ENCODE measurements at places on chromosomes 3 and 15.

- DNase-seq, result no peak
These were observed 40.5 kb upstream of the SMAD6 start for GRCh38 chr15:66661432-66662096.

DNA sequence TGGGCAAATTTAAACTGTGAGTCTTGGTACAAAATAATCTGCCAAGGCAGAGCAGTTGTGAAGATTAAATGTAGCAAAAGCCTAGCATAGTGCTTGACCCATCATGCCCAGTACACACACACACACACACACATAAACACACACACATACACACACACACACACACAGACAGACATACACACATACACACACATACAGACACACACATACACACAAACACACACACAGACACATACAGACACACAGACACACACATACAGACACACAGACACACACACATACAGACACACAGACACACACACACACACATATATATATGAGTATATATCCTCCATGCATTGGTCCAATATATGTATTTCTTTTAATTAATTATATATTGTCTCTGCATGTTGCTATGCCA, 328.8 kb upstream of the DNAJC19 start:
- no peak for DNase-seq

DNA sequence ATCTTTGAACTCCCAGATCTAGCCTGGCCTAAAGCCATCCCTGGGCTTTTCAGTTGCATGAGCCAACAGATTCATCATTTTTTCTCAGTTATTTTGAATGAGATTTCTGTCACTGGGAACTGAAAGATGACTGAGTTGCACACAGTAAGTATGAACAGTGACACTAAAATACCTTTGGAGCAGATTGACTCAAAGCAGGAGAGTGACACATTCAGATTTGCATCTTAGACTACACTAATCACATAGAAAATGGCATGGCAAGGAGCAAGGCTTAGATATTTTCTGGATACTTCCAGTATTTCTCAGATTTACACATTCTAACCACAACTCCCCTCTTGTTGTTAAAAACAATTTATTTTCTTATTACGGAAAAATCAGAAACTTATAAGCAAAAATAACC, 32.8 kb downstream of the SEC62 start:
- DNase-seq, result no peak

GRCh38 chr3:48898383-48899234, at the start of gene SLC25A20:
Gene SLC25A20 (minus strand): TSS chr3:48898882. CDS start chr3:48898794, 88 bp downstream.
- peak; percentile 51 for DNase-seq

DNA sequence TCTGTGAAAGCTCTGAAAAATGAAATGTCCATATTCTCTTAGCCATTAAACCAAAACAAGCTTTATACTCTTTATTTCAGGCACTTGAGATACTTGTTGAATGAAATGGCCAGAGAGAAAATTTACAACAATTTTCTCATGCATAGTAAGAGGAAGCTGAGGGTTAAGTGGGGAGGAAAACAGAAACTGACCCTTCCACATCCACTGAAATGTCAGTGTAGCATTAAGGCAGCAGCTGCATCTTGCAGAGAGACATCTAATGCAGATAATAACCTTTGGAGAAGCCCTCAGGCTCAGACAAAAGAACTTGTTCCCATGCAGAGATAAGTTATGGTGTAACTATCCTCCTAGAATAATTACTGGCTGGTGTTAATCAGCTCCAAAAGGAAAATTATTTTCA, 34.0 kb downstream of the ZDHHC23 start:
- DNase-seq, result no peak

GRCh38 chr3:191263850-191264249, 64.8 kb downstream of the OSTN start:
- DNase-seq, result no peak

- no peak for DNase-seq
These were observed 337.3 kb upstream of the CBLB start for GRCh38 chr3:106206146-106206545.

DNA sequence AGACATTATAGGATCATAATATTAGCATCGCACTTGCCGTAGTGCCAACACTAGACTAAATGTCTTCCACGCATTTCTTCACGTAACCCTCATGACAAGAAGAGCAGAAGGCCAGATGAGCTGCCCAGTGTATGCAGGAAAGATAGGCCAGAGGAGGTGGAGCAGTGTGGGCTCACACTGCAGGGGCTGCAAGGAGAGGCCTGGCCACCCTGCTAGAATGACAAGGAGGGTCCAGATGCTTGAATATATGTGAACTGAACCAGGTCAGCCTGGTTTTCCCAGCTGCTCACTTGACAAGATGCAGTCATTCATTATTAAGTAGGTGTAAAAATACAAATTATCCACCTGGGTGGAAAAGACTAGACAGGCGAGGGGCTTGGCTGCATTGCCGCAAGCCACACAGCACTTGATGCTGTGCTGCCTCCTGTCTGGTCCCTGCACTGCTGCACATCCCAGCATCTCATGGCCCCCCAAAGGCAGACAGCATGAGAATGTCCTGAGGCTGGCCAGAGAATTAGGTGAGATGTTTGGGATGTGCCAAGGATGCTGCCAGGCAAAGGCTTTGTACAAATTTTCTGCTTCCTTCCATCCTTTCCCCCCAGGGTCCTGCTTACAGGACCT, 115.2 kb downstream of the NTRK3 start:
- no peak for DNase-seq

GRCh38 chr3:11717768-11718636, 74.3 kb upstream of the VGLL4 start:
- DNase-seq, result peak; percentile 64

GRCh38 chr3:130263708-130264107, 81.8 kb upstream of the COL6A5 start:
- no peak for DNase-seq

DNA sequence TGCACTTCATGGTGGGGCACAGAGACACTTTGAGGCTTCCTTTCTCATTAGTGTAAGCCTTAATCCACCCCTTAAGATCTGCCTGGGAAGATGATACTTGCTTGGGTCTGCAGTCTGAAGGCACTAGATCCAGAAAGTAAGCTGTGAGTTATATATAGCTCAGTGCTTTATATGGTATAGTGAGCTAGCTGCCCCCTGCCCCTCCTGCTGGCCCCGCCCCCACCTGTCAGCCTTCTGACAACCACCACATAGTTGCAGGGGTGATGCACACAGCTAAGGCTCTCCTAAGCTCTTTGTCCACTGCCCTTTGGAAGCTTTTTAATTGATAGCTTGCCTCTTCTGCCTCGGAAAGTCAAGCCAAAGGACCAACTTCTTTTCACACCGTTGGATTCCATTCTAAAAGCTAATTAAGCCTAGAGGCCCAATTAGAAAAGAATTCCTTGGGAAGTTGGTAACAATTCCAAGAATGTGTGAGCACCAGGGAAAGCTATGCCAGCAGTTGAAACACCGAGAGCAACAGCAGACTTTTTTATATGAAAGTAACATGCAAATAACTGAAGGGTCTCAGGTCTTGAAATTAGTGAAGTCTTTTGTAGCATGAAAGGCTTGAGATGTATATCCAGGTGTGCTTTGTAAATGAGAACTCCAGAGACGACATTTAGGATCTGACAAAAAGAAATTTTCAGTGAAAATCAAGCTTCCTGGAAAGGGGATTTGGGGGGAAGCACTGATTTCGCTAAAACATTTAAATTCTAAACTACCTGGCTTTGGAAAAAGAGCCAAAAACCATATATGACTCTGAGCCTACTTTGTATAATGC, 2.3 kb downstream of the TPM1 start:
- no peak for DNase-seq

DNA sequence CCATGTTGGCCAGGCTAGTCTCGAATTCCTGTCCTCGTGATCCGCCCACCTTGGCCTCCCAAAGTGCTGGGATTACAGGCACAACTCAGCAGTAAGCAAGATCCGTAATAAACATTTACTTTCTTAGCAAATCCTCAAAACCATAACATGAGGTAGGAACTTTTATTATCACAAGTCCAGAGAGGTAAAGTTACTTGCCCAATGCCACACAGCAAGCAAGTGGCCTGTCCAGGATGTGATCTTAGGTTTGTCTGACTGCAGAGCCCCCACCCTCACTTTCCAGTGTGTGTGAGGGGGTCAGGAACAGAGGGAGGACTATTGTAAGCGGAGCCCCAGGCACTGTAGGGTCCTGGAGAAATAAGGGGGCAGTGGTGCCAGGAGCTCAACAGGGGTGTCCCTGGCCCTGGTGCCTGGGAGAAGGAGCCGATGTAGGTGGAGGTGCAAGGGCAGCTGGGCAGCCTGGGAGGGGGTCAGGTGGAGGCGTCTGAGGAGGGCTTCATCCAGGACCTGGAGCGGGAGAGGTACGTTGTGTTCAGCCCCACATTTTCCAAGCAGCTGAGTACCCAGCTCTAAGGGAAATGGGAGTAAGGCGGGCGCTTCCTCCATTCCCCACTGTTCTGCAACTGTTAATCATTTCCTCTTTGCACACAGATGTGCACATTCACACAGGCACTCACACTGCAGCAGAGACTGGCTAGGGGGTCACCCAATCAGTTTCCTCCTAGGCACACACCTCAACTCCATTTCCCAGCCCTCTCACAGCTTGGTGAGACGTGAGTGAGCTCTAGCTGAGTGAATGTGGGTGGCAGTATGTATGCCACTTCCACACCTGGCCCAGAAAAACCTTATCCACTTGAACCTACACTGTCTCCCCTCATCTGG, 5.9 kb downstream of the RPUSD3 start:
- no peak for DNase-seq

DNA sequence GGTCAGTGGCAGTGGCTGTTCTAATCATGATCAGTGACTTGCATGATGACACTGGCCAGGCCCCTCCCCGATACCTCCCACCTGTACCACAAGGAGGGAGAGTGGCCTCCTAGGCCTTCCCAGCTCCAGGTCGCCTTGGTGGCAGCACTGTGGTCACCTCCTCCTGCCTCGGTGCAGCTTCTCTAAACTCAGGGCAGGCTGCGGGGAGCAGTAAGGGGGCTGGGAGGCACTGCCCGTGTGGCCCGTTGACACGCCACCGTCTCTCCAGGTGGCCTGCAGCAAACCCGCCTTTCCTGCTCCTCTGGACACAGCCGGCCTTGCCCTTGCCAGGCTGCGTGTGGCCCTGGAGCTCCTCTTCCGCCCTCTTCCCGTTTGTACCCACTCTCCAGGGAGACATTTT, 184.1 kb downstream of the XXYLT1 start:
- DNase-seq, result no peak

DNA sequence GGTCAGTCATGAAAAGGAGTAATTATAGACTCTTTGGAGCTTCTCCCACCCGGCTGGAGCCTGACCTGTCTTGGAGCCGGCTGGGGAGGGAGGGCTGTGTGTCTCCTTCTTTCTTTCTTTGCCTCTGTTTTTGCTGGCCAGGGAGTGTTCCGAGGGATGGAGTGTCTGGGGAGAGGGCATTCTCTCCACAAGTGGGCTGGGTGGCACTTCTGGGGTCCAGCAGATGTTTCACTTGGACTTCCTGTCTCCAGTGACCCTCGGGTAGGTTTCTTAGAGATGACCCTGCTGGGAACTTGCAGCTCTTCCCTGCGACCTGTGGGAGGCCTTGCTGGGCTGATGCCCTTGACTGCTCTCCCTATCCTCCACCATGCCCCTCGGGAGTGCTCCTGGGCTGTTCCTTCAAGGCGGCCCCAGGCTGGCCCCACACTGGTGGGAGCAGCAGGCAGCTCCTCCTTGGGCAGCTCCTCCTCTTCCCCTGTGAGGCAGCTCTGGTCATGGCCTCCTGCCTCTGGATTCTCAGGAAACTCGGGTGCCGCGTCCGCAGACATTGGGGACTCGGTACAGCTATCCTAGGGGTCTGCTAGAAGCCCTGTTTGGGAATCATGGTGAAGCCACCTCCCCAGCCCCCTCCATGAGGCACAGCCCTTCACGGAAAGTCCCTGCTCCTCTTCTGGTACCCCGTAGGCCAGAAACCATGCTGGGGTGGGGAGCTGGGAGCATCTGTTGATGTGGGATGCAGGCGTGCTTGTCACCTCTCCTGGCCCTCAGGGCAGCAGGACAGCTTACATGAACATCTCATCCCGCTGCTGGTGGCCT, 44.9 kb downstream of the APBA2 start:
- DNase-seq, result no peak

GRCh38 chr3:161389445-161390035, 18.2 kb upstream of the SPTSSB start:
- DNase-seq, result no peak

DNA sequence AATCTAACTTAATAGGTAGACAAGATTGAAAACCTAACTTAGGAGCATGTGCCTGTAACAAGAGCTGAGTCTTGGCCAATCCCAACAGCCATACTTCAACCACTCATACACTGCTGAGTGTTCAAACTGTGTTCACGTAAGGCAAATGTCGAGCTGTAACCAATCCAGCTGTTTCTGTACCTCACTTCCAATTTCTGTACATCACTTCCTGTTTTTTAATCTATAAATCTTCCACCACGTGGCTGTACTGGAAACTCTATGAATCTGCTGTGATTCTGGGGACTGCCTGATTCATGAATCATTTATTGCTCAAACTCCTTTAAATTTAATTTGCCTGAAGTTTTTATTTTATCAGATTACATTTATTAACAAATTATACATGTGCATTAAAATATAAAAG, 44.6 kb upstream of the NEDD4 start:
- DNase-seq, result peak; percentile 75

DNA sequence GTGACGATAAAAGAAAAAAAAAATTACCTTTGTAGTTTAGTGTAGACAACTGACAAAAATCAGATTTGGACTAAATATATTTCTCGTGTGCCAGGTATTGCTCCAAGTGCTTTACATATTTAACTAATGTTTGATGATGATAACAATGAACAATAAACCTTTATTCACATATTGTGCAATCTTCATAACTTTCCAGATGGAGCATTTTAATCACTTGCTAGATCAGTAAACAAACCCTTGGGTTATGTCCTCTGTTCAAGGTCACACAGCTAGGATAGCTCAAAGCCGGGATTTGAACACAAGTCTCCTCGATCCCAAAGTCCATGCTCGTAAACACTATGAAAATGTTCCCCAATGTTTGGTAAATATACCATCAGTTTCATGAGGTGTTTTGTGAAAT, 14.5 kb downstream of the NCEH1 start:
- DNase-seq, result no peak

GRCh38 chr15:98596885-98597392, 51.4 kb upstream of the IGF1R start:
- no peak for DNase-seq

GRCh38 chr3:58574106-58574505, 3.1 kb downstream of the FAM107A start:
- no peak for DNase-seq

GRCh38 chr3:8301977-8302735, 199.5 kb upstream of the LMCD1 start:
- peak; percentile 46 for DNase-seq

DNA sequence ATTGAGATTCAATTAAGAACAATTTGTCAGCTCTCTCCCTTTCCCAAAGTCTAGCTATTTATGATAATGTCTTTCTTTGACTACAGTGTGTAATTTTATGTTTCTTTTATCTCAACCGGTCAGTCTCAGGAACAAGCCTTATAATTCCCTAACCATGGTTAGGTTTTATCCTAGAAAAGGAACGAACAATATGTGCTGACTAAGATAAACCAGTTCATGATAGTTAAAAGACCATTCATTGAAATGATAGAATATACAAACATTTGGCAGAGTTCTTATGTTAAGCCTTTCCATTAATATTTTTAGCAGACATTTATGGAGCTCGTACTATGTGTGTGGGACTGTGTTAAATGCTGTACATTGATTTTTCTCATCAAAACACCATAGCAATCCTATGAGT, 106.3 kb downstream of the SYNPR start:
- no peak for DNase-seq

Data from foreskin keratinocyte (primary cell).